Spleen (tissue), 13 donors: ENCODE measurements at places on chromosomes 16 and 17.
A peak's percentile ranks its signal among the peaks of the same experiment; 100 is the strongest.

DNA sequence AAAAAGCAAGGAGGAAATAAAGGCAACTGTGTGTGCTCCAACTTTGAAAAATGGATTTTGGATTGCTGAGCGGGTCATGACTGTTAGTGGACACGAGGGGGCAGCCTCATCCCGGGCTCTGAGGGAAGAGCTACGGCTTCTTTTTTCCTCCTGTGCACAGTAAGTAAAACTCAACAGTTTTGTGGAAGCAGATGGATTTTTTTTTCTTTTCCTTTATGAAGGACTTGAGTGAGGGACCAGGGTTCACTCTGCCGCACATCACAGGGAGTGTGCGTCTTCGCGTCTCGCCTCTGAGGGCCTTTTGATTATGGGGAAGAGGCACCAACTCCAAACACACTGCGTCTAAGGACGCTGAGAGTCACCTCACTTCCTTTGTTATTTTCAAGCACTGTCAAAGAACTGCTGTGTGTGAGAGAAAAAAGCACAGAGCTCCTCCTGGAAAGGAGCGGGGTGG lies 80.3 kb upstream of the GOT2 start:
- H3K27ac ChIP-seq = no peak overlapping the region
- no peaks in the 10 kb centered on the region for H3K4me1 ChIP-seq
- no peaks in the 10 kb centered on the region for H3K36me3 ChIP-seq
- H3K27me3 ChIP-seq = no peaks in the 10 kb centered on the region
- peak overlapping the region; percentile 43 for H3K4me3 ChIP-seq
- peak; percentile 80 for DNase-seq

DNA sequence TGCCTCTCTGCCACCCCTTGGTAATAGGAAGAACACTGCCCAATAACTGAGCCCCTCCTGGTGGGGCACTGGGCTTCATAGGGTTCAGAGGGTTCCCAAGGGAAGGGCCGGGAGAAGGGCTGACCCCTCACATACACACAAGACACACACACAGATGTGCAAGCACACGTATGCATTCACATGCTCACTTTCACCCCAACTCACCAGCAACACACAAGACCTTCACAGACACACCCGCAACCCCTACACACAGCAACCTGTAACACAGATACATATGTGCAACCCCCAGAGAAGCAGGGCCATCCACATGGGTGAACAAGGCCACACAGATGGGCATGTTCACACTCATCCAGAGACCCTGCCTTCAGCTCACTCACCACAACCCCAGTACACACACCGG lies 225.1 kb downstream of the ZNF423 start:
- no peak overlapping the region for H3K4me3 ChIP-seq
- H3K4me1 ChIP-seq = no peaks in the 10 kb centered on the region
- no peaks in the 10 kb centered on the region for H3K36me3 ChIP-seq
- H3K27ac ChIP-seq = no peak overlapping the region

- no peaks in the 10 kb centered on the region for H3K27me3 ChIP-seq
- H3K4me1 ChIP-seq = peaks cover 2% of the 10 kb centered on the region
Observed at GRCh38 chr16:87834668-87835473, 34.4 kb downstream of the SLC7A5 start.

DNA sequence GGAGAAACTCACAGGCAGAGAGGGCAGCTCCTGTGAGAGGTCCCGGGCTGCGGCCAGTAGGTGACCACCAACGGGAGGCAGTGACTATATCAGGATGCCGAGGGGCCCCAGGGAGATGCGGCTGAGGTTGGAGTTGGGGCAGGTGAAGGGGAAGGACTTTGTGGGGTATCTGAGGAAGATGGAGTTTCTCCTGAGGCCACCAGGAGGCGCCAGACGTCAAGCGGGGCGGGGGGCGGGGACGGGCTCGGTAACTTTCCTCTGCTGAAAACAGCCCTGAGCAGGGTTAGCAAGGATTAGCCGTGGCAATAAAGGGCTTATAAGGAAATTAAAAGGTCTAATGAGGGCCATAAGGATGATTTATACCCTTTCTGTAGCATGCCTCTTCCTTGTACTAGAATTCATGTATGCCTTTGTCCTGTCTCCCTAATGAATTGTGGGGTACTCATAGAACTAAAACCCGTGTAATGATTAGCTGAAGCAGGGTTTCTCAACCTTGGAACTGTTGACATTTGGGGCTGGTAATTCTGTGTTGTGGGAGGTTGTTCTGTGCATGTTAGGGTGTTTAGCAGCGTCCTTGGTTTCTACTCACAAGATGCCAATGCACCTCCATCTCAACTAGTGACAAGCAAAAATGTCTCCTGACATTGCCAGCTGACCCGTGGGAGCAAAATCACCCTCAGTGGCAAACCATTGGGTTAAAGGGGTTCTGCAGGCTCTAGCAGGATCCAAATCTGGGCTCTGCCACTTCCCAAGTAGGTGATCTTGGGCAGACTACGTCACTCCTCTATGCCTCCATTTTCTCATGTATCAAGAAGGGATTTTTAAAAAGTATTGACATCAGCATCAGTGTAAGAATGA lies 74.8 kb upstream of the GRIN2A start:
- no peak overlapping the region for H3K27ac ChIP-seq
- H3K4me1 ChIP-seq = peaks cover 17% of the 10 kb centered on the region

DNA sequence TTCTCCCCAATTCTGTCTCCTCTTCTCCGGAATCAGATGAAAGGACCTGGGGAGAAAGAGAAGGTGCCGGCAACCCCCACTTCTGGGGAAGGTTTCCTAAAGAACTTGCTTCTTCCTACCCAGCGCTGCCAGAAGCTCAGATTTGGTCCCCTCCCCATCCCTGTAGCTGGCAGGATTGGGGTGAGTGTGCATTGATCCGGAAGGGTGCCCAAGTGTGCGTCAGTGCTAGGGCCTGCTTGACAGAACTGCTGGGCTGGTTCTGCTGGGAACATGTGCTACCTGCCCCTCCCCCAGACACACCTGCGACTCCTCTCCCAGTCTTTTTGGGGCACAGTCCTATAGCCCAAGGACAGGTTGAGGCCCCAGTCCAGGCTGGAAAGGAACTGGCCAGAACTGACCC lies 3.3 kb downstream of the ARL4D start:
- H3K27ac ChIP-seq = no peak overlapping the region
- DNase-seq = no peak
- no peaks in the 10 kb centered on the region for H3K27me3 ChIP-seq
- H3K4me3 ChIP-seq = peak overlapping the region; percentile 48

DNA sequence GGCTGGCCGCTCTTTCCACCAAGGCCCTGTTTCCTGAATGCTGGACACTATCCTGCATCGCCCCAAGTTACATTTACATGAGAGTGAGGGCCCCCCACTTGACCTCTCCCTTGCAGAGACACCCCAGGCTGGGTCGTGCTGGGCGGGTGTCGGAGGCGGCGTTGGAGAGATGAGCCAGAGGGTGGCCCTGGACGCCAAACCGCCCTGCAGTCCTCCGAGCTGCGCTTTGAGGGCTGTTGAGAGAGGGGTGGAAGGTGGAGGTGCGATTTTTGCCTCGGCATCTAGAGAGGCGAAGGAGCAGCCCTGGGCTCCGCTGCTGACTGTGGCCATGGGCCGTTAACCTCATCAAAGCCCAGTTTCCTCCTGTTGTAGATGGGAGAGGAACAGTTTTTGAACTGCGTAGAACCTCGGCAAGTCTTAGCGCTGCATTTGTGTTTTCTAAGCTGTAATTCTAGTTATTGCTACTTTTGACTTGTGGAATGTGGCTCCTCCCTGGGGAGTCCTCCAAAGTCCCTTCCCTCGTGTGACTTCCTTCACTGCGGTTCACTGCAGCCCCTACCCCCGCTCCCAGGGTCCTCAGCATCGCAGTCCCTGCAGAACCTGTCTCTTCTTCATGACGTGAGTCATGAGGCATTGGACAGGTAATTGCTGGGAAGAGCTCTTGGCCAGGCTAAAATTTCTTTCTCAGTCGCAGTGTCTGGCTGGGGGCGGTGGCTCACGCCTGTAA lies 986 bp upstream of the ELOB start:
- peak overlapping the region; percentile 84 for H3K4me3 ChIP-seq
- H3K36me3 ChIP-seq = no peaks in the 10 kb centered on the region
- peaks cover 33% of the 10 kb centered on the region for H3K4me1 ChIP-seq
- peak; percentile 84 for DNase-seq

GRCh38 chr16:5922686-5923085 lies 825.1 kb upstream of the EEF2KMT start:
- DNase-seq = no peak
- no peaks in the 10 kb centered on the region for H3K4me1 ChIP-seq
- H3K27ac ChIP-seq = no peak overlapping the region
- H3K36me3 ChIP-seq = no peaks in the 10 kb centered on the region
- H3K4me3 ChIP-seq = no peak overlapping the region
- H3K27me3 ChIP-seq = no peaks in the 10 kb centered on the region

- H3K36me3 ChIP-seq = peaks cover 24% of the 10 kb centered on the region
- H3K27ac ChIP-seq = no peak overlapping the region
- H3K27me3 ChIP-seq = no peaks in the 10 kb centered on the region
Observed at GRCh38 chr16:53153130-53153529, 98.3 kb downstream of the CHD9 start.

- H3K4me1 ChIP-seq = peaks cover 13% of the 10 kb centered on the region
- H3K36me3 ChIP-seq = peaks cover 5% of the 10 kb centered on the region
- H3K27ac ChIP-seq = no peak overlapping the region
- peak; percentile 60 for DNase-seq
Observed at GRCh38 chr16:57527027-57527426, 9.3 kb downstream of the CCDC102A start.

GRCh38 chr16:69131839-69132423 lies 457 bp downstream of the CHTF8 start:
- H3K27me3 ChIP-seq = no peaks in the 10 kb centered on the region
- H3K27ac ChIP-seq = peak overlapping the region; percentile 93
- DNase-seq = no peak
- H3K4me1 ChIP-seq = peaks cover 83% of the 10 kb centered on the region
- H3K4me3 ChIP-seq = peak overlapping the region; percentile 97

- no peaks in the 10 kb centered on the region for H3K36me3 ChIP-seq
- H3K27me3 ChIP-seq = peaks cover 21% of the 10 kb centered on the region
- no peaks in the 10 kb centered on the region for H3K4me1 ChIP-seq
- H3K27ac ChIP-seq = no peak overlapping the region
- peak; percentile 80 for DNase-seq
Observed at GRCh38 chr16:19389246-19389645, 28.4 kb upstream of the TMC5 start.

DNA sequence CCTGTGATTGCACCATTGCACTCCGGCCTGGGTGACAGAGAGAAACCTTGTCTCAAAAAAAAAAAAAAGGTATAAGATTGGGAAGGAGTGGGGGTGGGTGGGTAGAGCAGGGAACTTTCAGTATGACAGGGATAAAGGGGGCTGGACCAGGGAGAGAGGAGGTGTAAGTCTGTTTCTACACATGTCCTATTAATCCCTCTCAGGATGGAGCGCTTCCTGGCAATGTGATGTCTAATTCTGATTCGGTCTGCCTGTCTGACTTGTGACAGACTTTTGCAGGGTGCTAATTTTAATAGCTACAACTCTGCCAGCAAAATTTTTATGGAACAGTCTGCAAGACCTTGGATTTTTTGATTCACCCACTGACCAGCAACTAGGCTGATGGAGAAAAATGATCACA lies 53.8 kb upstream of the SLC25A19 start:
- H3K27ac ChIP-seq = peak overlapping the region; percentile 72
- H3K27me3 ChIP-seq = no peaks in the 10 kb centered on the region
- H3K36me3 ChIP-seq = no peaks in the 10 kb centered on the region
- no peak overlapping the region for H3K4me3 ChIP-seq

DNA sequence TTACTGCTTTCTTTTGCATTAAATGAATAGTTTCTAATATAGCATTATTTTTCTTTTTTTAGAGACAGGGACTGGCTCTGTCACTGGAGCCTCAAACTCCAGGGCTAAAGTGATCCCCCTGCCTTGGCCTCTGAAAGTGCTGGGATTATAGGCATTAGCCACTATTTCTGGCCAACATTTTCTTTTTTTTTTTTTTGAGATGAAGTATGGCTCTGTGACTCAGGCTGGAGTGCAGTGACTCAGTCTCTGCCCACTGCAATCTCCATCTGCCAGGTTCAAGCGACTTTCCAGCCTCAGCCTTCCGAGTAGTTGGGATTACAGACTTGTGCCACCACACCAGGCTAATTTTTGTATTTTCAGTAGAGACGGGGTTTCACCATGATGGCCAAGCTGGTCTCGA lies 2.0 kb upstream of the DUXB start:
- no peak overlapping the region for H3K27ac ChIP-seq
- H3K4me3 ChIP-seq = no peak overlapping the region
- no peaks in the 10 kb centered on the region for H3K27me3 ChIP-seq

GRCh38 chr16:86878236-86879080 lies 300.1 kb downstream of the FOXL1 start:
- no peak for DNase-seq
- H3K4me3 ChIP-seq = no peak overlapping the region
- no peak overlapping the region for H3K27ac ChIP-seq
- no peaks in the 10 kb centered on the region for H3K36me3 ChIP-seq

GRCh38 chr17:2707721-2708584 lies 3.6 kb downstream of the CLUH start:
- no peak overlapping the region for H3K4me3 ChIP-seq
- no peaks in the 10 kb centered on the region for H3K27me3 ChIP-seq
- H3K36me3 ChIP-seq = peaks cover 12% of the 10 kb centered on the region
- H3K4me1 ChIP-seq = peaks cover 61% of the 10 kb centered on the region

DNA sequence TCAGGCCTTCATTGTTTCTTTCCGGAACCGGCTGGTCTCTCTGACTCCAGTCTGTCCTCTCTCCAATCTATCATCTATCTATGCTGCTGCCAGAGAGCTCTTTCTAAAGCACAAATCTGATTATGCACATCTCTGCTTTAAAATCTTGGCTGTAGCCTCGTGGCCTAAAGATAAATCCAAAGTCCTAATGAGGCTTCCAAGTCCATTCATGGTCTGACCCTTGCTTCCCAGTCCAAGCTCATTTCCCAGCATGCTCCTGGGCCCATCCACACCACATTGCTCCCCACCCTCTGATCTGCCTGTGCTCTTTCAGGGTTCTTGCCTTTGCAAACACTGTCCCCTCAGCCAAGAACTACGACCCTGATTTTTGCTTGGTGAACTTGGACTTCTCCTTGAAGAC lies 21.5 kb upstream of the PHB1 start:
- peaks cover 37% of the 10 kb centered on the region for H3K27me3 ChIP-seq
- no peak overlapping the region for H3K27ac ChIP-seq

DNA sequence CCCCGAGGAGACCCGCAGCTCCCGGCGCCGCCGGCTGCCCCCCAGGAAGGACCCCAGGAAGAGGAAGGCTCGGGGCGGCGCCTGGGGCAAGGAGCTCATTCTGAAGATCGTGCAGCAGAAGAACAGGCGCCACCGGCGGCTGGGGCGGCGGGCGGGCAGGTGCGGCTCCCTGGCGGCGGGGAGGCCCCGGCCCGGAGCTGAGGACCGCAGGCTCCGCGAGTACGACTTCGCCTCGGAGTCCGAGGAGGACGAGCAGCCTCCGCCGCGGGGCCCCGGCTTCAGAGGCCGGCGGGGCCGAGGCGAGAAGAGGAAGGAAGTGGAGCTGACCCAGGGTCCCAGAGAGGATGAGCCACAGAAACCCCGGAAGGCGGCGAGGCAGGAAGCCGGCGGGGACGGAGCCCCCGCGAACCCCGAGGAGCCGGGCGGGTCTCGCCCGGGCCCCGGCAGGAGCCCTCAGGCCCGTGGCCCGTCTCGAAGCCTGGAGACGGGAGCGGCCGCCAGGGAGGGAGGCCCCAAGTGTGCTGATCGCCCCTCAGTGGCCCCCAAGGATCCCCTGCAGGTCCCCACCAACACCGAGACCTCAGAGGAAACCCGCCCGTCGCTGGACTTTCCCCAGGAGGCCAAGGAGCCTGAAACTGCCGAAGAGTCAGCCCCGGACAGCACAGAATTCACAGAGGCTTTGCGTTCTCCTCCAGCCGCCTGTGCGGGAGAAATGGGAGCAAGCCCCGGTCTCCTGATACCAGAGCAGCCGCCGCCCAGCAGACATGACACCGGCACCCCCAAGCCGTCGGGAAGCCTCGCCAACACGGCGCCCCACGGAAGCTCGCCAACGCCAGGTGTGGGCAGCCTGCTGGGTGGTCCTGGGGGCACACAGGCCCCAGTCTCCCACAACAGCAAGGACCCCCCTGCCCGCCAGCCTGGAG lies 22.3 kb upstream of the ZFPM1 start:
- peak; percentile 89 for DNase-seq
- peak overlapping the region; percentile 60 for H3K27ac ChIP-seq
- peaks cover 28% of the 10 kb centered on the region for H3K27me3 ChIP-seq
- H3K36me3 ChIP-seq = no peaks in the 10 kb centered on the region
